ENCODE measurements at places on chromosomes 4 and X.
A peak's percentile ranks its signal among the peaks of the same experiment; 100 is the strongest.

- no peak for DNase-seq
Measured at GRCh38 chr4:90584051-90584450, 456.9 kb downstream of the CCSER1 start.

DNA sequence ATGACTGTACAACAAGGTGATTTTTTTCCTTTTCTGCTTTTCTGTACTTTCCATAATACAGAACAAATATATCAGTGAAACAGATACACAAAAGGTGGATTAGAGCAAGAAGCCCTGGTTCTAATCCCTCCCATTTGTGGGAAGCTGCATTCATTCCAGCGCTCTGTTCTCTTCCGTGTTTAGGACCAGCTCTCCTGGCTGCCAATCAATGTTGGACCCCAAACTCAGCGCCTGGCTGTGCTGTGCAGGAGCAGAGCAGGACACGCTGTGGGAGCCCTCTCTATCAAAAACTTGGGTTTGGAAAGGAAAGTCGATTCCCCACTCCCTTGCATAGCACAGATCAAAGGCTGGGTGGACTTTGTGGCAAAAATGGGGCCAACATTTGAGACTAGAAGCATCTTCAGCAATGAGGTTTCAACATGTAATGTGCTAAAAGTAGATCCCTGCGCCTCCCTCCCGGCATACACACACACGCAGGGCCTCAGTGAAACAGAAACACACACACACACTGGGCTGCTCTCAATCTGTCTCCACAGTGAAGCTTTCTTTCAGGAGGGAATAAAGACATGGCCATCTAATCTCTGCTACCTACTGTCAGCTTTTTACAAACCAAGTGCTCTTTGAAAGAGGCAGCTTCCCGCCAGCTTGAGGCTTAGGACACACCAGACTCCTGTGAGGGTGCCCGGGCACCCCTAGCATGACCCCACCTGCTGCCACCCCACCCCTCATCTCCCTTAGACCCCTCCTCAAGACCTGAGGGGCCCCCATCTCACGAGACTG lies 12.2 kb downstream of the WDR1 start:
- DNase-seq: no peak

- no peak for DNase-seq
Measured at GRCh38 chrX:8813036-8813435, 11.9 kb upstream of the FAM9A start.

DNA sequence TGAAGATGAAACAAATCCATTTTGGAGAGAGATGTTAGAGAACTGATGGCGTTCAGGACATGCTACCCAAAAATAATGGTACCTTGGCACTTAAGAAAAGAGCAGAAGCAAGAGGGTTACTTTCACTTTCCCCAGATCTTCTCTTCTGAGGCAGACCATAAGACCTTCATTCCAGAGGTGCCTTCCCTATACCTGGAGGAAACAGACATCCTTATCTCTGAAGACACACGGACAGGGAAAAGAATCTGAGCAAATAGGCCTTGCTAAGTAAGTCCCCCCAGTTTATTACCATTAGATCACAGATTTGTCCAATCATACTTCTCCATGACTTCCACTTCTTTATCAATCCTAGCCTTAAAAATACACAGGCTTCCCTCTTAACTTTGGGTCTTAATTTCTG lies 2.0 kb upstream of the FGF2 start:
- no peak for DNase-seq

DNA sequence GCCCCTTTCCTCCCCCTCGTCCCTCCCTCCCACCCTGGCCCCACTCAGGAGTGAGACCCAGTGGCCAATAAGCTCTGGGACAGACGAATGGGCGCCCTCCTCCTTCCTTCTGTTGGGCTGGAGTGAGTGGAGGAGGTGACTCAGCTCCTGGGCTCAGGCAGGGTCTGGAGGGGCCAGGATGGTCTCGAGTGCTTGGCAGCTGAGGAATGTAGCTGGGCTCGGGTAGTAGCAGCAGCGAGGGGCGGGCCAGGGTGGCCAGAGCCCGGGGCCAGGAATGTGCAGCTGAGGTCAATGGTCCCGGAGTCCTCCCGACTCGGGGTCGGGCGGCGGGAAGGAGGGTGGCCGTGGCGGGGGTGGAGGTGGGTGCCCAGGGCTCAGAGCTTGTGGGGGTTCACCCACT lies 15.0 kb downstream of the G6PD start:
- peak; percentile 64 for DNase-seq

DNA sequence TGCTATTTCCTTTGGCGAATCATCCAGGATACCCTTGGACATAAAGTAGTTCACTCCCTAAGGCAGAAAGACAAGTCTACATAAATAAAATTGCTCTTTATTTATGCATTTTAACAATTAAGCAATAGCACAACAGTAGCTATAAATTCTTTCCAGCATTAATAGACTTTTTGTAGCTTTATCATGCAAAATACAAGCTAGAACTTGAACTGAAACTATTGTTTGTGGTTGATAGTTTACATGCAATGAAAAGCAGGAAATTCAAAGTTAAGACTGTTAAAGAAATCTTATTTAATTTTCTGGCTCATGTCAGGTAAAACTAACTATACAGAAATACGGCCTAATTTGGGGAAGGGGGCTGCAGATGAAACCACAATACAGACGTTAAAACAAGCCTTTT lies 42.3 kb downstream of the FBXO8 start:
- no peak for DNase-seq

GRCh38 chr4:128309585-128309984 lies 22.0 kb upstream of the PGRMC2 start:
- no peak for DNase-seq

GRCh38 chr4:46146993-46147392 lies 23.1 kb upstream of the GABRG1 start:
- DNase-seq: no peak

DNA sequence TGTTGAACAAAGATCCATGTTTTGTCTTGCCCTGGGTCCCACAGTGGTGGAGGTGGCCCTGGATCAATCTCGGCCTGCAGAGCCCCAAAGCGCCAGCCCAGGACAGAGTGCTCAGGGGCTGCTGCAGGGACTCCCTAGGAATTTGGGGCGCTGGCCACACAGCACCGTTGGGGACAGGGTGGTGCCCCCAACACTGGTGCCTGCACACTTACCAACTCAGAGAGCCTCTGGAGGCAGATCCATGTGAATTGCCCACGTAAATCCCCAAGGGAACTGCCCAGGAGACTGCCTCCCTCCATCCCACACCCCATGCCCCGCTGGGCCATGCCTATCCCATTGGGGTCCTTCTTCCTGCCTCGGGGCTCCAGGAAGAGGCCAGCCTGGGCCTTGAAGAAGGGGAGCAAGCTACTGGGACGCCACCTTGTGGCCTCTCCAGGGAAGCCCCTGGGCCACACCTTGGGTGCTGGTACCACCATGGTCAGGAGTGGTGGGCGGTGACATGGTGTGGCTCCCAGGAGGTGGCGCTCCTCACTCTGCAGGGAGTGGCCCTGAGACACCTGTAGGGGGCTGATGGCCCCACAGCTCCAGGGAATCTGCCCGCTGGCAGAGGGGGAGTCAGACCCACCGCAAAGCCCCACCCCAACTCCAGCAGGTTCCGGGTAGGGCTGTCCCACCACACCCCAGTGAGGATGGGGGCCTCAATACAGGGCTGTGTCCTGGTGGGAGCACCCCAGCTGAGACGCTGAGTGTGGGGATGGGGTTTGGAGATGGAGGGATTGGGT lies 22.8 kb downstream of the CFAP99 start:
- DNase-seq: peak; percentile 49
